ENCODE measurements at places on chromosomes 5 and 9.

DNA sequence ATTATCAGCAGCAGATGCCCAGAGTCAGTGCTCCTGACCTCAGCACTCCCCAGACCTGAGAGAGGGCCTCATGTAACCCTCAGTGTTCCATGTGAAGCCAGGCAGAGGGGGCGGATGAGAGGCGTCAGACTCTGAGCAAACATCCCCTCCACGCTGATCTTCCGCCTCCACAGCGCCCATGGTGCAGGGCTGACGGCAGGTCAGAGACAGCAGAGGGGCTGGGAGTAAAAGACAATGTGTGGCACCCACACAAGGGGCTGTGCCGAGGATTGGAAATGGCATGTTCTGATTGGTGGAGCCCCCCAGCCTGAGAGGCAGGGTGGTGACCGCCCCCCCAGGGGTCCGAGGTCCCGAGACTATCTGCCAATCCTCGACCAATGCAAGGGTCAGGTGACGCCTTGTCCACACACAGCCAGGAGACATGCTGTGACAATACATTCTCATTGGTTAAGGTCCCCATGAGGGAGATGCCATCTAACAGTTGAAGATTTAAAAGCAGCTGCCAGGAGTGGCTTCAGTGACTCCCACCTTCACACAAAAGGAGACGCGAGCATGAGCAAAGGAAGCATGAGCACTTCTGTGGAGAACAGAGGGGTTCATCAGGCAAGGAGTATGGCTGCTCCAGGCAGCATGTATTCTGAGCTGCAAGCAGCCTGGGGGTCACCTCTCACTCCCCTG, 19.3 kb upstream of the SLC25A51 start:
- H3K36me3 ChIP-seq = no peaks in the 10 kb centered on the region
- no peak for DNase-seq
- no peaks in the 10 kb centered on the region for H3K27me3 ChIP-seq
- peaks cover 2% of the 10 kb centered on the region for H3K4me1 ChIP-seq

- no peak overlapping the region for H3K4me3 ChIP-seq
- peaks cover 57% of the 10 kb centered on the region for H3K36me3 ChIP-seq
- H3K4me1 ChIP-seq = no peaks in the 10 kb centered on the region
- no peak for DNase-seq
- H3K27ac ChIP-seq = peak overlapping the region; percentile 14
These were observed 105.0 kb downstream of the PLPP1 start for GRCh38 chr5:55429613-55430253.

- H3K27ac ChIP-seq = no peak overlapping the region
- no peak for DNase-seq
- H3K4me1 ChIP-seq = no peaks in the 10 kb centered on the region
- H3K36me3 ChIP-seq = peaks cover 5% of the 10 kb centered on the region
- H3K4me3 ChIP-seq = no peak overlapping the region
These were observed 106.3 kb upstream of the GPBP1 start for GRCh38 chr5:57067597-57067924.

GRCh38 chr5:95937607-95938152, 24.0 kb downstream of the ELL2 start:
- H3K4me3 ChIP-seq = no peak overlapping the region
- no peak overlapping the region for H3K27ac ChIP-seq
- peaks cover 8% of the 10 kb centered on the region for H3K4me1 ChIP-seq

DNA sequence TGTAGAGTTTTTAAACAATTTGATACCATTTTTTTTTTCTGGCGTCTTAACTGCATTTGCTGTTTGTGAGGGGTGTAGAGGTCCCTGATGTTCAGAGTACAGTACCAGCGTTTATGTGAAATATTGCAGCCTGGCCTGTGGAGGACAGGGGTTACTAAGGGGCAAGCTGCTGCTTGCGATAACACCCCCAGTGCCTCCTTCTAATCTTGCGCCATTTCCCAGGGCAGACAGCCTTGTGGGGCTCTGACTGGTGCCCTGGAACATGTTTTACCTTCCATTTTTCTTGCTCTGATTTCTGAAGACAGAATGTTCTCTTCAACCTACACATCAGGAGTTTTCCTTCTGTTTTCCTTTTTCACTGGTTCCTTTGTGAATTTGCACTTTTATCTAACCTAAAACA, 142.9 kb downstream of the DOCK8 start:
- peaks cover 30% of the 10 kb centered on the region for H3K36me3 ChIP-seq
- no peak overlapping the region for H3K4me3 ChIP-seq
- no peak for DNase-seq
- no peaks in the 10 kb centered on the region for H3K27me3 ChIP-seq
- no peak overlapping the region for H3K27ac ChIP-seq

DNA sequence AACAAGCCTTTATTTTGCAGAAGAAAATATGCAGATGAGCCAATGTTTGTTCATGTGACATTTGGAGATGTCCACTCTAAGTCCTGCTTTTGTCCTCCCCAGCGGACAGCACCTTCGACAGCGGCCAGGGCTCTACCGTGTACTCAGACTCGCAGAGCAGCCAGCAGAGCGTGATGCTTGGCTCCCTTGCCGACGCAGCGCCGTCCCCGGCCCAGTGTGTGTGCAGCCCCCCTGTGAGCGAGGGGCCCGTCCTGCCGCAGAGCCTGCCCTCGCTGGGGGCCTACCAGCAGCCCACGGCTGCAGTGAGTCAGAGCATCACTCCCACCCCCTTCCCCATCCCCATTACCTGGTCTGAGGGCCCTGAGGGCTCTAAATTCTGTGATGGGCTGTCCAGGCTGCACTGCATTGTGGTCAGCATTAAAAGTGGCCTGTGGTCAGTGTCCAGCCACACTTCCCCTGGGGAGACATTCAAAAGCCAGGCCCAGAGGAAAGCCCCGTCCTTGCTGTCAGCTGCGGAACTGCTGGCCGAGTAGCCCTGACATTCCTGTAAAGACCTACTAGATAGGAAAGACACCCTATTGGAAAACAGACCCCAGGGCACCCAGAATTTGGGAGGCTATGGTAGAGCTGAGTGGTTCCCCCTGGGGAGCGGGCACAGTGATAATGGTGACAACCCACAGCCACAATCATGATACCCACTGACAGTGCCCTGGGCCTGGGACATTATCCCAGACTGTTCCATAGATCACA, 69.0 kb downstream of the WNK2 start:
- no peaks in the 10 kb centered on the region for H3K27me3 ChIP-seq
- H3K27ac ChIP-seq = no peak overlapping the region
- no peak overlapping the region for H3K4me3 ChIP-seq
- no peak for DNase-seq
- no peaks in the 10 kb centered on the region for H3K4me1 ChIP-seq

DNA sequence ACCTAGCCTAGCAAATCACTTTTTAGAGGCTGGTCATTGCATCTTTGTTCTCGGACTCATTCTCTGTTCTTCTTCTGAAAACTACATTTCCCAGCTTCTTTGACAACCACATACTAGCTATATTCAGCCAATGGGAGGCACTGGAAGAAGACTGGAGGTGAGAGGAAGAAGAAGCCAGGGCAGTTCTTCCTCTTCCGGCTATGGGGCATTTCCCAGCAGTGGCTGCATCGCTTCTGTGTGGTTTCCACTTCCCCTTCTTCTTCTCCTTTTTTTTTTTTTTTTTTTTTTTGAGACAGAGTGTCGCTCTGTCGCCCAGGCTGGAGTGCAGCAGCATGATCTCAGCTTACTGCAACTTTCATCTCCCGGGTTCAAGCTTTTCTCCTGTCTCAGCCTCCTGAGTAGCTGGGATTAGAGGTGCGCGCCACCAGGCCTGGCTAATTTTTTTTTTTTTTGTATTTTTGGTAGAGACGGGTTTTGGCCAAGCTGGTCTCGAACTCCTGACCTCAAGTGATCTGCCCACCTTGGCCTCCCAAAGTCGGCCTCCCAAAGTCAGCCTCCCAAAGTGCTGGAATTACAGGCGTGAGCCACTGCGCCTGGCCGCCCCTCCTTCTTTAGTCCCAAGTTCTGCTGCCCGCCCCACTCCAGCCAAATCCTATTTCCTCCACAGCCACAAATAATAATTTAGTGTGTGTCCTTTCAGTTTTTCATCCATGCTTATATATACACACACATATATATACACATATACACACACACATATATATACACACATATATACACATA, 6.9 kb upstream of the UBAP1 start:
- no peak overlapping the region for H3K4me3 ChIP-seq
- peak overlapping the region; percentile 65 for H3K27ac ChIP-seq
- peaks cover 4% of the 10 kb centered on the region for H3K36me3 ChIP-seq
- H3K4me1 ChIP-seq = peaks cover 5% of the 10 kb centered on the region
- peak; percentile 70 for DNase-seq

DNA sequence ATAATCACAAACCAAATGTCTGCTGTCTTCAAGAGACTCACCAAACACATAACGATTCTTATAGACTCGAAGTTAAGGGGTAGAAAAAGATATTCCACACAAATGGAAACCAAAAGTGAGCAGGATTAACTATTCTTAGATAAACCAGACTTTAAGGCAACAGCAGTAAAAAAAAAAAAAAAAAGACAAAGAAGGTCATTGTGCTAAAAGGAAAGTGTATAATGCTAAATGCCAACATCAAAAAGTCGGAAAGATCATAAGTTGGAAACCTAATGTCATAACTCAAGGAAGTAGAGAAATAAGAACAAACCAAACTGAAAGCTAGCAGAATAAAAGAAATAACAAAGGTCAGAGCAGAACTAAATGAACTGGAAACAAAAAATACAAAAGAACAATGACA, 714.6 kb downstream of the SEMA5A start:
- H3K4me3 ChIP-seq = no peak overlapping the region
- no peak overlapping the region for H3K27ac ChIP-seq
- H3K36me3 ChIP-seq = no peaks in the 10 kb centered on the region
- no peaks in the 10 kb centered on the region for H3K4me1 ChIP-seq

- no peaks in the 10 kb centered on the region for H3K36me3 ChIP-seq
- no peak for DNase-seq
- H3K4me1 ChIP-seq = peaks cover 26% of the 10 kb centered on the region
- H3K27me3 ChIP-seq = peaks cover 29% of the 10 kb centered on the region
These were observed 155.8 kb upstream of the SMIM23 start for GRCh38 chr5:171629628-171630349.

DNA sequence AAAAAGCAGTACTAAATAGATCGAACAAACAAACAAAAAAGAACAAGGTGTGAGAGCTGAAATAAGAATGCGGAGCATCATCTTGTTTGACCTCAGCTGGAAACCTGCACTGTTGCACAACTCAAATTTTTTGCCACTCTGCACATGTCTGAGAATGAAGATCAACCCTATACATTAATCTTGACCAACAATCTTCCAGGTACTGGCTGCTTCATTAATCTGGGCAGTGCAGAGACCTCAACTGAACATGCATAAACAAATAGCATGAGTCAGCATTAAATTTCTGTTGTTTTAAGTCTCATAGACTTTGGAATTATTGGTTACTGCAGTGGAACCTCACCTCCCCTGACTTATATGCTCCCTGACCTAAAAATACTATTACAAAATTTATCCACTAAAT, 114.6 kb upstream of the FTMT start:
- no peaks in the 10 kb centered on the region for H3K27me3 ChIP-seq
- DNase-seq = no peak
- H3K36me3 ChIP-seq = no peaks in the 10 kb centered on the region
- H3K27ac ChIP-seq = no peak overlapping the region
